Hematopoietic multipotent progenitor cell (in vitro differentiated cells): ENCODE measurements at places on chromosomes 11 and 22.

- DNase-seq: no peak
Measured at GRCh38 chr11:11108026-11108425, 245.0 kb downstream of the CSNK2A3 start.

- no peak for DNase-seq
Measured at GRCh38 chr11:26742966-26743365, 21.1 kb upstream of the SLC5A12 start.

DNA sequence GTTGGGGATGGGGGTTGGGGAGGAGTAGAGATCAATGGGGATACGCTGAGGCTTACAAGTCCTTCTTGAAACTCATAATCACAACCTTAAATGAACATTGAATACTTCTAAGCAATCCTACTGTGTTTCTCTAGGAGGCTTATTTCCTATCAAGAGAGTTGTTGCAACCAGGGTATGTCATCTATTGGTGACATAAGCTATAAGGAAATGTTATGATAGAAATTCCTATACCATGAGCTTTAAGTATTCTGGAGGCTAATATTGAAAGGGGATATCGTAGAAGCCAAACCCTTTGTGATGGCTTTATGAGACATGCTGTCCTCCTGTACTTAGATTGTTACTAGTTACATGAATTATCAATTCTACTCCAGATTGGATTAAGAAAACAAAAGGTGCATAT, 72.9 kb downstream of the DKK3 start:
- no peak for DNase-seq

DNA sequence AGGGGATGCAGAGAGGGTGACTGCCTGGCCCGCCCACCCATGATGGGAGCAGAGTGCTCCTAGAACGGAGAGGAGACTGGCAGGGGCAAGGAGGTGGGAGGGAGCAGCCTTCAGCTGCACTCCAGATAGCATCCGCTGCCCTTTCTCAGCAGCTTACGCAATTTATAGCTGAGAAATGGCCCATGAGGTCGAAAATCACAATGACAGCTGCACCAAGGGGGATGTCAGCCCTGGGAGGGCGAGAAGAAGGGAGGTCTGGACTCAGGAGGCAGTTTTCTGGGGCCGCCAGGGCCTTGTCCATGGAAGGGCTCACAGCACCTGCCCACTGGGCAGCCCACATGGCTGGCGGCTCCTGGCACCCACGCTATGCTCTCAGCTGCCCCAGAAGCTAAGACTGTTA, 17.6 kb upstream of the MOB2 start:
- no peak for DNase-seq

GRCh38 chr11:74815966-74816365, 67.3 kb downstream of the RNF169 start:
- DNase-seq: no peak

GRCh38 chr11:36361901-36362391, 65.9 kb downstream of the PRR5L start:
- no peak for DNase-seq

GRCh38 chr11:126646701-126647557, 291.4 kb downstream of the ST3GAL4 start:
- no peak for DNase-seq

GRCh38 chr11:1863352-1864216, 10.7 kb downstream of the LSP1 start:
- DNase-seq: peak; percentile 63

DNA sequence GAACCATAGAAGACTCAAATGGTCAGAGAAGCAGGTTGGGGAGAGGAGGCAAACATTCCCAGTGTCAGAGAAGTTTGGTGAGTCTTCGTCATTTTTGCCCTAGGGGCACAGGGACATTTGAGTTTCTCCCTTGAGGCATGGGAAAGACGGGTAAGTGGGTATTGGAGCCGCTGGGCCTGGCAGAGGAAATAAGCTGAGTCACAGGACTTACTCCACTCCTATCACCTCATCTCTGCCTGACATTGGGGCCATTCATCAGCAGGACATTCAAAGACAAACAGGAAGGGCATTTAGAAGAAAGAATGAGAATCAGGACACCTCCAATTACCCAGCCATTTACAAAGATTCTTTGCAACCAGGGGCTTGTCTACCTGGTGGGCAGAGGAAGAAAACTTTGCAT, 100.7 kb upstream of the SEZ6L start:
- no peak for DNase-seq

DNA sequence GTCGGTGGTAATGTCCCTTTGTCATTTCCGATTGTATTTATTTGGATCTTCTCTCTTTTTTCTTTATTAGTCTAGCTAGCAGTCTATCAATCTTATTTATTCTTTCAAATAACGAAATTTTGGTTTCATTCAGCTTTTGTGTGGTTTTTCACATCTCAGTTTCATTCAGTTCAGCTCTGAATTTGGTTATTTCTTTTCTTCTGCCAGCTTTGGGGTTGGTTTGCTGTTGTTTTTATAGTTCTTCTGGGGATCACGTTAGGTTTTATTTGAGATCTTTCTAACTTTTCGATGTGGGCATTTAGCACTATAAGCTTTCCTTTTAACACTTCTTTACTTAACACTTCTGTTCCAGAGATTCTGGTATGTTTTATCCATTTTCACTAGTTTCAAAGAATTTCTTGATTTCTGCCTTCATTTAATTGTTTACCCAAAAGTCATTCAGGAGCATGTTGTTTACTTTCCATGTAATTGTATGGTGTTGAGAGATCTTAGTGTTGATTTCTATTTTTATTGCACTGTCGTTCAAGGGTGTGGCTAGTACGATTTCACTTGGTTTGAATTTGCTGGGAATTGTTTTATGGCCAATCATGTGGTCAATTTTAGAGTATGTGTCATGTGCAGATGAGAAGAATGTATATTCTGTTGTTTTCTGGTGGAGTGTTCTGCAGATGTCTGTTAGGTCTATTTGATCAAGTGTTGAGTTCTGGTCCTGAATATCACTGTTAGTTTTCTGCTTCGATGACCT, 7.7 kb upstream of the SCGB1D1 start:
- DNase-seq: no peak

- peak; percentile 54 for DNase-seq
Measured at GRCh38 chr22:22787786-22788459, 99.7 kb upstream of the IGLL5 start.

DNA sequence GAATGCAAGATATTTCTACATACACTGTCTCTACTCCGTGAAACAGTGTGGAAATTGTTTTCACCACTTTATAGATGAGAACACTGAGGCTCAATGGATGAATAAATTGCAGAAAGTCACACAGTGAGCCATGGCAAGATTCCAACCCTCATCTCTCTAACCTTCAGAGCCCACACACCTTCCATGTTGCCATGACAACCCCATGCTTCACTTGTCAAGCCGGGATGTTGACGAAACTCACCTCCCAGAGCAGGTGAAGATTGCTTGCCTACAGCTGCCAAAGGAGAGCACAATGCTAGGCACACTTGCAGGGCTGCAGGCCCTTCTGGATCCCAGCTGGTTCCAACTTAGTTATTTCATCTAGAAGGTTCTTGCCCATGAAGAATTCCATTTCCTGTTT, 71.4 kb upstream of the SEZ6L start:
- no peak for DNase-seq

GRCh38 chr11:130192845-130193267, 33.3 kb downstream of the ST14 start:
- DNase-seq: no peak

- DNase-seq: no peak
Measured at GRCh38 chr11:67466367-67466766, 2.7 kb downstream of the TMEM134 start.

DNA sequence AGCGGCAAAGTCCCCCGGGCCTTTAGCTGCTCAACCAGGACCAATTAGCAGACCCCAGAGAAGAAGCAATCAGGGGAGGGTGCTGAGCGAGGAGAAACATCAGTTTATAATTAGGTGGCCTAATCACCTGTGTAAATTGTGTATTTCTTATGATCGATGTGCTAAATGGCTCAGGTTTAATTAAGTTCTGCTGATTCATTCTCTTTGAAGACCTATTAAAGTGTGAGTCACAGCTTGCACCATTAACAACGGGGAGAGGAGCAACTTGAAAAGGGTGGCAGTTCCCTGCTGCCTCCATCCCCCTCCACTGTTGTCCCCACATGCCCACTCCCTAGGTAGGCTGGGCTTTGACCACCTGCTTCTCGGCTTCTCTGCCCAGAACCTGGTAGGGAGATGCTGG, 10.7 kb downstream of the ISX start:
- no peak for DNase-seq

GRCh38 chr11:86608251-86608799, 64.1 kb downstream of the ME3 start:
- peak; percentile 59 for DNase-seq

GRCh38 chr11:14390669-14391068, 31.7 kb upstream of the RRAS2 start:
- no peak for DNase-seq

DNA sequence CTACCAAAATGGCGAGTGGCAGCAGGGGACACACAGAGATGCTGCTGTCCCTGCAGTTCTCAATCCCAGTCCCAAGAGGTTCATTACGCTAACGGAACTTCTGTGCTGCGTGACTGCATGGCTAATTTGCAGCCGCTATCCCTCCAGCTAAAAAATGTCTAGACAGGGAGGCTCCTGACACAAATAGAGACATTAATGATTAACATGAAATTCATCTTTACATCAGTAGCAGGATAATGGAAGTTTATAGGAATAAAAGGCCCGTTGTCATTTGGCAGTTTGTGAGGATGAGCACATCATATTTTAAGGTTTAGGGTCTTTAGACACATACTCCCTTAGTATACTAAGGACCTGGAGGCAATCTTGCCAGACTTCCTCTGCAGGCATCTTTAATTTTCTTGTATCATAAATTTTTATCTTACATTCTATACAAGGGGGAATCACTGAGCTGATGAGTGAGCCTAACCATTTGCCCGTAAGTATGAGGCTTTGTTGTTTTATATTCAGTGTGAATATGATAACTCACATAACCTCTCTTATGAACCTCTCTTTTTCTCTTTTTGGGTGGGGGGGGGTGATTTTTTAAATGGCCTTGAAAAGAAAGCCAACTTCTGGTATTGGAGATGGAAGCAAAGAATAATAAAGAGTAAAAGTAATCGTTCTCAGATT, 99.8 kb upstream of the OR9G4 start:
- DNase-seq: no peak

- DNase-seq: no peak
Measured at GRCh38 chr11:64373598-64373974, 14.6 kb downstream of the RPS6KA4 start.

DNA sequence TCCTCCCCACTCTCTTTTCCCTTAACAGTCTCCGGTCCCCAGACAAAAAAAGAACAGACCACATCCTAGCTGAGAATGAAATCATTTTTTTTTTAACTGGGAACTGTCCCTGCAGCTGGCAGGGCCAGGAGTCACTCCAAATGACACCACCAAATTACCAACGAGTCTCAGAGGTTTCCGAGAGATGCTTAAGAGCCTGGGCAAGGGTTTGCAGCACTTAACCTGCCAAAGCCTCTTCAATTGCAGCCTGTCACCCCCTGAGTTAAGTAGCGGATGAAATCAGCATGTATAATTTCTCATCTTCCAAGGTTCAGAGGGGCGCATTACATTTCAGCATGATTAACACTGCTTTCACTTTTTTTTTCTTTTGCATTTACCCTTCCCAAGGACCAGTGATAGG, 71.8 kb downstream of the TENM4 start:
- DNase-seq: no peak

DNA sequence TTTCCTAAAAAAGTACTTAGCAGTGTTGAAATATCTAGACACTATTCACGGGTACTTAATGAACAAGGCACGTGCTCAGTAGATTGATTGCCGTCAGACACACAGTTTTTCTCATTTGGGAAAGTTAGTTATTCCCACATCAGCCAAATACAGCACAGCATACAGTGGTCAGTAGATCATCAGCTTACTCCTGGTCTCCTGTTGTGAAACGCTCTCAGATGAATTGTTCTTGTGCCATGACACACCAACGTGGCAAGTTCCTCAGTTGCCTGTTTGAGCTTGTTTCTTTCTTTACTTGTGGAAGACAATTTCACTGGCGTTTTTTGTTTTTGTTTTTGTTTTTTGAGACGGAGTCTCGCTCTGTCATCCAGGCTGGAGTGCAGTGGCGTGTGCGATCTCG, 8.6 kb downstream of the TAB1 start:
- no peak for DNase-seq

DNA sequence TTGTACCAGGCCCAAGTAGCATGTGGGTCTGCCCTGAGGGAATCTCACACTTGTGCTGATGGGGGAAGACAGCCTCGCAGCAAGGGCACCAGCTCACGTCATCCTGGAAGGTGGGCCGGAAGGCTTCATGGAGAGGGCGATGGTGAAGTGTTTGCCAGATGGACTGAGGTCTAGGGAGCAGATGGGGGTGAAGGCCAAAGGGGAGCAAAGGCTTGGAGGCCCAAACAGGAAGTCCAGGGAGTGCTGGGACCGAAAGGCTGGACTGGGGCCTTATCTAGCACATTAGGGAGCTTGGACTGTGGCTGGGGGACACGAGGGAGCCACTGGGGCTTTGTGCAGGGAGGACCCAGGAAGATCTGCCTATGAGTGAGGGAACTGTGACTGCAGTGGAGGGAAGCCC, 1.2 kb upstream of the TNFRSF13C start:
- no peak for DNase-seq

DNA sequence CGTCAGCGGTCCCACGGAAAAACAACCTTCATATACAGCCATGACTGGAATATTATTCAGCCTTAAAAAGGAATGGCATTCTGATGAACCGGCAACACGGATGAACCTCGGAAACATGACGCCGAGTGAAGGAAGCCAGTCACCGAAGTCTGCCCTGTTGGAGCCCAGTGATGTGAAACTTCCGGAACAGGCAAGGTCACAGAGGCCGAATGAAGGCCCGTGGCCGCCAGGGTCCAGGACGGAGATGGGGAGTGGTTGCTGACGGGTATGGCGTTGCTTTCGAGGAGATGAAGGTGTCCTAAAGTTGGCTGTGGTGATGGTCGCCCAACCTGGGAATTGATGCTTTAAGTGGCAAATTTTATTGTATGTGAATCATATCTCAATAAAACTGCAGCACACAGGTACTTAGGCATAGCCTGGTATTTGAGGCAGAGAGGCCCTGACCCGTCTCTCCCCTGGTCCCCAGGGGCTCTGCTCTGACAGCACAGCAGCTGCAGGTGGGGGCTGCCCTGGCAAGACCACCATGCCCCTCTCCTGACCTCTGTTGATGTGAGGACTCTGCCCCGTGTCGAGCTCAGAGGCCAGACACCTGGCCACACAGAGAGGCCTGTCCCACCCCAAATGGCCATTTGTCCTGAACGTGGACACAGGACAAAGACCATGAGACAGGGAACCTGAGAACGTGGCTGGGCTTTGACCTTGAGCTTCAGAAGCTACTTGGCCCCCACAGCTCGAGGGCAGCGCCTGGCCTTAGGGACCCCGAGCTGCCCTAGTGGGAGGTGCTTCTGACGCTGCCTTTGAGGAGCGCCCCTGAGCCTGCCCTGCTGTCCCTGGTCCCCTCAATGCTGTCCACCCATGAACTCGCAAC, 1090.8 kb downstream of the BRD1 start:
- DNase-seq: no peak

GRCh38 chr22:32361257-32361656, 3.6 kb downstream of the RFPL3 start:
- no peak for DNase-seq
